ENCODE measurements at places on chromosomes 12 and 14.

GRCh38 chr12:20656600-20656999 lies 38.5 kb upstream of the SLCO1C1 start:
- DNase-seq = no peak

DNA sequence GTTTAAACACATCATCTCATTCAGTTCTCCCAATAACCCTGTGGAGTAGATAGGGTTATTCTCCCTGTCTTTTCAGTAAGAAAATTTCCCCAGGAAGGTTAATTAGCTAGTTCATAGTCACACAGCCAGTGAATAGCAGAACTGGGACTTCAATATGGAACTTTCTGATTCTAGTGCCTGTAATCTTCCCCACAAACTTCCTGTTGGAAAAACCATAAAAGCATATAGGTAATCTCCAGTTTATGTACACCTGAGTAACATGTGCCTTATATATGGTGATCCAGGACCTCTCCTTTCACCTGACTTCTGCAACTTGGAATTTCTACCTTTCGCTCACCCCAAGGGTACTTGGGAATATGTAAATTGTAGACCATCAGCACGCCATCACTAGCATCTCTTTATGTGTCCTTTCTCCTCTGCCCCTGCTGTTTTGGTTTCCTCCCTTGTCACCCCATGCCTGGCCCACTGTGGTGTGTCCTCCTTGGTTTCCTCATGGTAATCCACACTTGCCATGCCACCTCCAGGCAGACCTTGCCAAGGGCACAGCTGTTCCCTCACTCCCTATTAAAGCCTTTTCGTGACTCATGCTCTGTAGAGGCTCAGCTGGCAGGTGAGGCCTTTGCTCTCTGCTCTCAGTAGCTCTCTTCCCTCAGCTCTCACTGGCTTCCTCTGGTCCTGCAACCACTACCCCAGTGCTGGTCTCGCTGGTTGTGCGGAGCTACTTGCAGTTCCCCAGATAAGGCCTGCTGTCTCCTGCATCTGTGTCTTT lies 16.7 kb downstream of the TBC1D30 start:
- no peak for DNase-seq

GRCh38 chr14:34299360-34299759 lies 162.7 kb downstream of the SPTSSA start:
- DNase-seq = no peak

DNA sequence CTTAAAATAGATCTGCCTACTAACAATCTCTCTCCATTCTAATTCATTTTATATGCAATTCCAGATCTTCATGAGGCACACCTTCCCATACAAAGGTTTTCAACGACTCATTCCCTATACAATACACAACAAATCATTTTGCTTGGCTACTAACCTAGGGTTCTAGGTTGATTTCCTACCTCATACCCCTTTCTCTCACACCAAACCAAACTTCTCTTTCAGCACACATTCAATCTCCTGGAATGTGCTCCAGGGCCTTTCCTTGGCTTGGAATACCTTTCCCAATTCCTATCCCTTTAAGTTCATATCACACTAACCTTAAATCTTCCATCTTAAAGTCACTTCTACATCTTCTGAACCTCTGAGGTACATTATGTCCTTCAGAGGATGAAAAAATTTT lies 38.7 kb upstream of the MTERF2 start:
- no peak for DNase-seq

- no peak for DNase-seq
Observed at GRCh38 chr12:95633049-95633731, 81.9 kb upstream of the USP44 start.

GRCh38 chr14:100850841-100851585 lies 25.1 kb downstream of the MEG3 start:
- peak; percentile 71 for DNase-seq

- DNase-seq = no peak
Observed at GRCh38 chr12:49331380-49332222, 5.4 kb downstream of the C1QL4 start.

GRCh38 chr12:82841487-82841904 lies 154.8 kb downstream of the TMTC2 start:
- no peak for DNase-seq

- DNase-seq = no peak
Observed at GRCh38 chr12:110039085-110039807, 9.1 kb downstream of the C12orf76 start.

GRCh38 chr14:77248666-77249065 lies 22.3 kb downstream of the NGB start:
- DNase-seq = no peak

DNA sequence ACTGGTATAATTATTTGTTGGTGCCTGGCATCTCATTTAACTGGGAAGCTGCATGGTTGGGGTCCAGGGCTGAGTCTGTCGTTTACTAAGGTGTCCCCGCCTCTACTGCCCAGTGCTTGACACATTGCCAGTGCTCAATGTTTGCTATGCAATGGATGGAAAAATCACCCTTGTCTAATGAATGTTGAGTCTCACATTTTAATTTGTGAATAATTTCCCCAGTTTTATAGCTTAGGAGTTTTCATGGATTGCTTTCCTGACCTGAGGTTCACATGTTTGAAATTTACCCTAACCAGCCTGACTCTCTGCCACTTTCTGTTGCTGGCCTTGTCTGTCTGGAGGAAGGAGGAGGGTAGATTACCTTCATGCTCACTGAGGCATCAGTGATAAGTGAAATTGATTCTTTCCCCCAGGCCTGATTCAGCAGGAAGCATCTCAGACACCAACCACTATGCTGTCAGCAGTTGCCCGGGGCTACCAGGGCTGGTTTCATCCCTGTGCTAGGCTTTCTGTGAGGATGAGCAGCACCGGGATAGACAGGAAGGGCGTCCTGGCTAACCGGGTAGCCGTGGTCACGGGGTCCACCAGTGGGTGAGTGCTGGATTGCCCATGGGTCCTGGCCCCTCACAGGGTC lies 2.4 kb downstream of the DHRS2 start:
- no peak for DNase-seq

- no peak for DNase-seq
Observed at GRCh38 chr14:65169351-65169750, 67.0 kb upstream of the MAX start.

DNA sequence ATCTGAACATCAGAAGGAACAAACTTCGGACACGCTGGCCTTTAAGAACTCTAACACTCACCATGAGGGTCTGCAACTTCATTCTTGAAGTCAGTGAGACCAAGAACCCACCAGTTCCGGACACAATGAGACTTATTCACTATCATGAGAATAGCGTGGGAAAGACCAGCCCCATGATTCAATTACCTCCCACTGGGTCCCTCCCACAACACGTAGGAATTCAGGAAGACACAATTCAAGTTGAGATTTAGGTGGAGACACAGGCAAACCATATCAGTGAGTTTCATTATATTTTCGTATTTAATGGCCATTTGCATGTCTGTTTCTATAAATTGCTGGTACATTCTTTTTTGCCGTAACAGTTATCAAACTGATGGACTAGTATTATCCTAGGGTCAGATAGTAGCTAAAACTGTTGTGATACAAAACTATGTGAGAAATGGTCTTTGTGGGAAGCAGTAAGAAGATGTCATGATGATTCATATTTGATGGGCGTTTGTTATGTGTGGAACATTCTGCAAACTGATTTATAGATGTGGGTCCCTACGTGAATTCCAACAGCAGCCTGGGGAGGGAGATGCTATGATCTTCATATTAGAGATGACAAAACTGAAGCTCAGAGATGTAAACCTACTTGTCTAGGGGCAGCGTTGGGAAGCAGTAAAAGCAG lies 282.4 kb upstream of the TMEM132C start:
- DNase-seq = no peak

- DNase-seq = no peak
Observed at GRCh38 chr14:34629344-34629656, 648 bp downstream of the SNX6 start.

DNA sequence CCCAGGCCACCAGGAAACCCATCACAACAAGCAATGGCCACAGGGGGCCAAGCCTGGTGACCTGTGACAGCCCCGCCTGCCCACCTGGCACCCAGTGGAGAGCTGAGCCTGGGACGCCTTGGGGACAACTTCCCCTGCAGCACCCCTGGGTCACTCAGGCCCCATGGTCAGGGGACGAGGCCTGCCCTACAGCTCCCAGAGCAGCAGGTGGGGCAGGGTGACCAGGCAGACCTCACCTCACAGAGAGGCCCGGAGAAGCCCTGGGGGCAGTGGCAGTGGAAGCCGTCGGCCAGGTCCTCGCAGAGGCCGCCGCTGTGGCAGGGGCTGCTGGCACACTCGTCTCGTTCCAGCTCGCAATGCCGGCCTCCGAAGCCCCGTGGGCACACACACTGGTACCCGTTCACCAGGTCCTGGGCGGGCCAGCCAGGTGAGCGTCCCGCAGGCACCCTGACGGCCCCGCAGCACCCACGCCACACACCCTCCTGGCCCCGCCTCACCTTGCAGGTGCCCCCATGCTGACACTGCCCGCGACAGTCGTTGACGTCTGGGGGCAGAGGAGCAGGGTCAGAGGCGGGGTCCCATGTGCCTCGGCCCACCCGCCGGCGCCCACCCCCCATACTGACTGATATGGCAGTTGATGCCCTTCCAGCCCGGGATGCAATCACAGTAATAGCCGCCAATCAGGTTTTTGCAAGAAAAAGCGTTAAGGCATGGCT lies 18.1 kb downstream of the JAG2 start:
- no peak for DNase-seq

DNA sequence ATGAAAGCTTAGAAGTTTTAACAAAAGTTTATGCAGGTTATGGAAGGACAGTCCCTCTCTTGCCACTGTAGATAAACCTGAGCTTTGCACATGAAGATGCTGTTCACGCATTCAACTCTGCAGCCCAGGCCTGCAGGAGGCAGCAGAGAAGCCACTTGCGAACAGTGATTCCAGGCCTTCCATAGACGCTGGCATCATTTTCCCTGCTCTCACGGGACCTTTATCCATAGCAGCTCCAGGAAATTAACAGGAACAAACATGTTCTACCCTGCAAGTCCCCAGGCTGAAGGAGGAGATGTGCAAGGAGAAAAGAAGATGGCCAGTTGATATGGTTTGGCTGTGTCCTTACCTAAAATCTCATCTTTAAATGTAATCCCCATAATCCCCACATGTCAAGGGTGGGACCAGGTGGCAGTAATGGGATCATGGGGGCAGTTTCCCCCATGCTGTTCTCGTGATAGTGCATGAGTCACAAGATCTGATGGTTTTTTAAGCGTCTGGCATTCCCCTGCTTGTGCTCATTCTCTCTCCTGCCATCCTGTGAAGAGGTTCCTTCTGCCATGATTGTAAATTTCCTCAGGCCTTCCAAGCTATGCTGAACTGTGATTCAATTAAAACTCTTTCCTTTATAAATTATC lies 2.0 kb downstream of the ERP27 start:
- no peak for DNase-seq

DNA sequence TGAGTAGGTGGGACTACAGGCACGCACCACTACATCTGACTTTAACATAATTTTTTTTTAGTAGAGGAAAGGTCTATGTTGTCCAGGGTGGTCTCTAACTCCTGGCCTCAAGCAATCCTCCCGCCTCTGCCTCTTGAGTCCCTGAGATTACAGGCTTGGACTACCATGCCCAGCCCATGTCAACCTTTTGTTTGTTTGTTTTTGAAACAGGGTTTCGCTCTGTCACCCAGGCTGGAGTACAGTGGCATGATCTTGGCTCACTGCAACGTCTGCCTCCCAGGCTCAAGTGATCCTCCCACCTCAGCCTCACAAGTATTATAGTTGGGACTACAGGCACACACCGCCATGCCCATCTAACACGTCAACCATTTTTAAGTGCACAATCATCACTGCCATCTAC lies 29.2 kb downstream of the PITPNM2 start:
- no peak for DNase-seq

- DNase-seq = no peak
Observed at GRCh38 chr14:54310151-54310850, 86.5 kb upstream of the CDKN3 start.

DNA sequence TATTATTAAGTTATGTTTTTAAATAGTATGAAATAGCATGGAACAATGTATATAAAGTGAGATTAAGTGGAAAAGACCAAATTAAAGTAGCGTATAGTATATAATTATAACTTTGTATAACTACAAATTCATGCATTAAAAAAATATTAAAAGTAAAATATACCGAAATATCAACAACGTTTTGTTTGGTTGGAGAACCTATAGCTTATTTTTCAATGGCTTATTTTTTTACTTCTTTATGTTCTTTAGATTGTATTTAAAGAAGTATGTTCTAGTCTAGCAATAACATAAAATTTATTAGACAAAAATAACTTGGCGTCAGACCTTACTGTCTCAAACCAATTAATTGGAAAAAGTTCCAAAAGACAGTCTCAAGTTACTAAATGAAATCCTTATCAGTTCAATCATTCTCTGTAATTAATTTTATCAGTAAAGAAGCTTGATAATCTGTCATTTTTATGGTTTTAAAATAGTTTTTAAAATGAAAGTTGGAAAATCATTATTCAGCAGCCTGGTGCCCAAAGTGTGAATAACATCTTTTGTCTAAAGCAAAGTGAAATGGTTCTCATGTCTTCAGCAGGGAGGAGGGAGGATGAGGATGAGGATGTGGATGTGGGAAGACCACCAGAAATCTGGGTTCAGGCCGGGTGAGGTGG lies 46.7 kb downstream of the IRAK3 start:
- DNase-seq = no peak

DNA sequence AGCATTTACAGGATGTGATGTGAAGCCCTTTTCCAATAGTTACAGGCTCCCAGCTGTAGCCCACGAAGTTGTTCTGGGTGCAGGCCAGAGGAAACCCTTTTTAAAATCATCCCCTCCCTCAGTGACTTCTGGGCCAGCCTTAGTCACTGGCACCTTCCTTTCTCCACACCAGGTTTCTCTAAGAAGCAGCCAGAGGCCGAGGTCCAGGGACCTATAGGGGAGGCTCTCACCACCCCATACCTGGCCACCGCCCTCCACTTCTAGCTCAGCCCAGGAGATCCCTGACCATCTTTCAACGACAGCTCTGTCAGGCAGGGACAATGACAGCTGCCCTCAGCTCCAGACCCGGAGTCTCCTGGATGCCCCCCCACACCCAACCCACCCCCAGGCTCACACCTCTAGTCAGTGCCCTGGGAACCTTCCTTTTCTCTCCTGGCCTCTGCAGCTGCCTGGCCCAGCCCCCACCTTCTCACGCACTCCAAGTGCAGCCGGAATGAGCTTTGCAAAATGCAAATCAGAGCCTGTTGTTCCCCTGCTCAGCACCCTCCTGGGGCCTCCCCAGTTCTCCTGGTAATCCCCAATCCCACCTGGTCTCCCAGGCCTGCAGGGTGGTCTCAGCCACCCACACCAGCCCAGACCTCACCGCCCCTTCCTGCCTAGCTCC lies 46.7 kb downstream of the TESC start:
- DNase-seq = peak; percentile 38

- peak; percentile 61 for DNase-seq
Observed at GRCh38 chr12:54294152-54294952, 6.5 kb downstream of the NFE2 start.

GRCh38 chr12:2575245-2575644 lies 219.5 kb upstream of the FKBP4 start:
- no peak for DNase-seq

DNA sequence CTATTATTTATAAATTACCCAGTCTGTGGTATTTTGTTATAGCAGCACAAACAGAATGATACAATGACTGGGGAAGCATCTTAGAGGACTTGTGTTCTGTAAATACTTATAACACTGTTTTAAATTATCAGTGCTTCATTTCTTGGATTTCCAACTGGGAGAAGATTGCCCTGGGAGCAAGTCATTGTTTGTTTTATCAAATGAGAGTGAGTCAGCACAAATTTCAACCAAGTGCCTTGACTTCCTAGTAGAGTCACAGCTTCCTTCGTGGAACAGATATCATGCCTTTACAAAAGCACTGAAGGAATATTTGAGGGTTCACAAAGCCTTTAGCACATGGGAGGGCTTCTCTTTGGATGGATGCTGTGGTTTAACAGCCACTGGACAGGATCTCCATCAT lies 234.1 kb downstream of the KTN1 start:
- DNase-seq = no peak

Measured in germinal center (tissue), 1 donor.